GM19239 (cell line): ENCODE measurements at places on chromosomes 7 and 10.

DNA sequence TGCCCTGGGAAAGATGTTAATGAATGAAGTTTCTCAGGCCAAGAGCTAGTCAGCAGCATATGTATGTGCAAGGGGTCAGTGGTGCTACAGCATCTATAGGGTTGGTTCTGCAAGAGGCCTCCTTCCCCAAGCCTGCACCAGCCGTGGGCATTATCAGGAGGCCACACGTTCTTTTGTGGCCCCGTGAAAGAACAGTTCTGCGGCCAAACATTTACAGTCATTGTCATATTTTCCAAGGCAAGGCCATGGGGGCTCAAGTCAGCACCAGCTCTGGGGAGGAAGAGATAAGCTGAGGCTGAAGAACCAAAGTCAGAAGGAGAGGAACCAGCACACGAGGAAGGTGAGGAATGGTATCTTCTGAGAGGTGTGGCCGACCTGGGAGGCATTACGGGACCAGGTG is 54.4 kb upstream of the TMEM72 start:
- DNase-seq, result no peak

- no peak for DNase-seq
Observed at GRCh38 chr10:61283481-61284221, 169.5 kb downstream of the TMEM26 start.

- no peak for DNase-seq
Observed at GRCh38 chr10:128149267-128150014, 23.2 kb upstream of the MKI67 start.

DNA sequence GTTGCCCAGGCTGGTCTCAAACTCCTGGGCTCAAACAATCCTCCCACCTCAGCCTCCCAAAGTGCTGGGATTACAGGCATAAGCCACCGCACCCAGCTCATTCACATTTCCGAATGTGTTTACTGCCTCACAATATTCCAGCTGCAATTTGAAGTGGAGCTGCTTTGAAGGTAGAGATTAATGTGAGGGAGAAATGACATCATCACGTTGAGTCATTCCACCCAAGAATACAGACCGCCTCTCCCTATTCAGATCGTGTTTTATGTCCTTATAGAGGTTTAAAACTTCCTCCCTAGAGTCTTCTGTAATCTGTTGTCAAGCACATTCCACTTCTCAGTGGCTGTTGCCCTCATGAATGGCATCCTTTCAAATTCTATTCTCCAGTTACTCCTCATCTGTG is 100.4 kb upstream of the PDGFA start:
- DNase-seq, result no peak

- DNase-seq, result no peak
Observed at GRCh38 chr10:98086837-98087708, 47.4 kb upstream of the R3HCC1L start.

GRCh38 chr7:156000601-156001396 is 188.5 kb upstream of the SHH start:
- DNase-seq, result no peak

- DNase-seq, result no peak
Observed at GRCh38 chr10:93245779-93246178, 172.1 kb downstream of the CYP26A1 start.

DNA sequence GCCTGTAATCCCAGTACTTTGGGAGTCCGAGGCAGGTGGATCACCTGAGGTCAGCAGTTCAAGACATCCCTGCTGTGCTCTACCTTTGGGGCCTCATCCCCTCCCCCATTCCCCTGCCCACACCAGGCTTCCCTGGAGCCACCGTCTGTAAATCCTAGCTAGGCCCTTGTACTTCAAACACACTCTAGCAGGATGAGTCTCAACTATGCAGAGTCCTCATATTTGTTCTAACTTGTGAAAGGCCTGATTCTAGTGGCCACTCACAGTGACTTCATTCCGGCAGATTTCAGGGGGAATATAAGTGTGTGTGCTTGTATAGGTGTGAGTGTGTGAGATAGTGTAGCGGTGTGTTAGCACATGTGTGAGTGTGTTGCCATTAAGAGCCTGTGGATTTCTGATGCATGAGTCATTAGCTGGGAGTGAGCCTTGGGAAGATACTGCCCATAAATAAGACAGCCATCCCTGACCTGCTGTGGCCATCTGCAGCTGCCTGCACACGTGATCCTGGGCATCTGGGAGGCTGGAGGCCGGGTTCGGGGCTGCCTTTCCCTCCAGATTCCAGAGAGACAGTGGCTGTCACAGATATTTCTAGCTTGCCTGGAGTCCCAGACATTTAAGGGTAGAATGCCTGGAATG is 1.7 kb upstream of the NEURL1 start:
- no peak for DNase-seq

DNA sequence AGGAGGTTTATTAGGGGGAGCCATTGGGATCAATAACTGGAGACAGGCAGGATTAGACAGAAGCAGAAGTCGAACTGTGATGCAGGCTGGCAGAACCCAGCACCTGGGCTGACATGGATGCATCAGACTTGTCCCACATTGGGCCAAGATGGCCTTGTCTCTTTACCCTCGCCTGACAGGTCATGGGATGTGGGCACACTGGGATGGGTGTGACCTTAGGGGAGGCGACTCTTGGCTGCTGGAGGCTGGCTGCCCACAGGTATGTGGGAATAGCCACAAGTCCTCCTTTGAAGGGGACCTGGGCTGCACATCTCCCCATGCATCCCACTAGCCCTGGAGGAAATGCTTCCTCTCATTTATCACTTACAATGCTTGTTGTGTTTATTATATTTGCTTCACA is 17.3 kb downstream of the NFE2L3 start:
- no peak for DNase-seq

DNA sequence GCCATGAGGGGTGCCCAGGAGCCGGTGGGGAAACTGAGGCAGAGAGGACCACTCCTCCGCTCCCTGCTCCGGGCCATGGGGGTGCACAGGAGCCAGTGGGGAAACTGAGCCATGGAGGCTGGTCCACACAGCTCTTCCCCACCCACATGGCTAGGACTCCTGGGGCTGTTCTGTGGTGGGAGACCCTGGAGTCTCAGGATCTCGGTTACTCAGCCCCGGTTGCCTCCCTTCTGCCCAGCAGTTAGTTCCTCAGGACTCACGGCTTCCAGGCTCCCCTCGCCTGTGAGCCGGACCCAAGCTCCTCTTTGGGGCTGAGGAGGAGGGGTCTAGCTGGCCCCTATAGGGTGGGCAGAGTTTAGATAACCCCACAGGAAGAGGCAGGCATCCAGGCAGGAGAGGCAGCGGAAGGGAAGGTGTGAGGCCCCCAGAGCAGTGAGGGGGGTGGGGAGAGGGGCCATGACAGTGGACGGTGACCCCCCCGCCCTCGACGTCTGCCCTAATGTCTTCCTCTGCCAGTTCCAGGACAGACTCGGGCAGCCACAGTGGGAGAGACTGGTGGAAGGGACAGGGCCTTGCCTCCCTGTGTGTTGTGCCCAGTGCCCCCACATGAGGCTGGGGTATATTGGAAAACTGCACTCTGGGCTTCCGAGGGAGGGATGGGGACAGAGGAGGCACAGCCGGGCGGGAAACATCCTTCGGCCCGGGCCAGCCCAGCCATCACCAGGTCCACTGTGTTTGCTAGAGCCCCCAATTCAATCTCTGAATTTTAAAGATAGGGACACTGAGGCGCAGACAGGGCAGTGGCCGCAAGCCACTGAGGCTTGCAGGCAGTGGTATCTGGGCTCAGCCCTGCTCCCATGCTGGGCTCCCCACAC is 4.3 kb downstream of the ELFN1 start:
- DNase-seq, result no peak

- no peak for DNase-seq
Observed at GRCh38 chr10:131897297-131897899, 3.4 kb upstream of the PPP2R2D start.

DNA sequence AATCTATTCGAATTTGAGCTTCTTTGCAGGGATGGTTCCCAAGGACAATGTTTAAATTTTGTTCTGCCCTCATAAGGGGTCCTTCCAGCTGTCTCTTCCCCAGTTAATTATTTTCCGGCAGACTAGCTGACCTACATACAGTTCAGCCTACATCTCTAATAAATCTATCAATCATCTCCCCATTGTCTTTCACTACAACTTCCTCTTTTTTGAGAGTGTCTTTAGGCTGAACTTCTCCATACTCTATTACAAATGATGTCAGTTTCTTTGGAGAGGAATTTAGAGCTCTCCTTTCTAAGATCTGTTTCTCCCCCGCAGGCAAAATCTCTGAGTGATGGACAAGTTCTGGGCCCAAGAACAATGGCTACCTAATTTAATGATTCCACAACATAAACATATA is 122.2 kb downstream of the PCLO start:
- no peak for DNase-seq

DNA sequence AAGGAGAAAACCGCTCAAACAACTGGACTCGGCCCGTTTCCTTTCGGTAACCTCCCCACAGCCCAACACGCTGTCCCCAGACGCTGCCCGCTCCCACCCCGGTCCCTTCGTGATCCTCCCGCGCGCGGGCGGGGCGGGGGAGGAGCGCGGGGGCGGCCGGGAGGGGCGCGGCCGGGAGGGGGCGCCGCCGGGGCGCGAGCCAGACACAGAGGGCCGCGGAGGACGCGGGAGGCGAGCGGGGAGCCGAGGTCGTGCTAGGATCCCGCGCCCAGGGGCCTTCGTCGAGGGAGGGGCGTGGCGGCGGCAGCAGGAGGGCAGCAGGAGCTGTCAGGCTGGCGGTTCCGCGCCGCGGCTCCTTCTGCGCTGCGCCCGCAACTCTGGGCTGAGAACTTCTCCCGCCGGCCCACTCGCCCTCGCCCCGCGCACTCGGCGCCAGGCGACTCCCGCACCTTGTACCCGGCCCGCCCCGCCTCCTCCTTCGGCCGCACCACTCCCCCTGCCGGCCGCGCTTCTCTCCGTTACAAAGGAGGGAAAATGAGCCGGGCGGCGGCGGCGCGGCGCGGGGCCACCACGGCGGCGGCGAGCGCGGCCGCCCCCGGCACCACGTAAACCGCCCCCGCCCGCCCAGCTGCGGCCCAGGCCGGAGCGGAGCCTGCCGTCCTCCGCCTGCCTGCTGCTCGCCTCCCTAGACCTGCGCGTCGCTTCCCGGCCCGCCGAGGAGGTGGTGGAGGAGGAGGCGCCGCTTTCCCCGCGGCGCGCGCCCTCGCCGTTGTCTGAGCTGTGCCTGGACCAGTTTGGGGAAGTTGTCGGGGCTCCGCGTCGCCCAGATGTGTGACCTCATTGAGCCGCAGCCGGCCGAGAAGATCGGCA is at the start of gene CDK14:
Gene CDK14 (plus strand): TSS at position 521 of the 870 bp plus-strand sequence. CDS start 307 bp downstream, at position 828.
- DNase-seq, result peak; percentile 78

GRCh38 chr7:96331233-96331632 is 9.3 kb upstream of the SLC25A13 start:
- DNase-seq, result no peak

GRCh38 chr10:93541402-93542357 is 24.8 kb upstream of the FFAR4 start:
- no peak for DNase-seq

GRCh38 chr7:46589286-46589685 is 668.2 kb upstream of the IGFBP3 start:
- DNase-seq, result no peak

GRCh38 chr10:84211566-84211965 is 13.8 kb downstream of the LRIT2 start:
- DNase-seq, result no peak

- no peak for DNase-seq
Observed at GRCh38 chr10:63265683-63266235, 132.6 kb downstream of the NRBF2 start.

DNA sequence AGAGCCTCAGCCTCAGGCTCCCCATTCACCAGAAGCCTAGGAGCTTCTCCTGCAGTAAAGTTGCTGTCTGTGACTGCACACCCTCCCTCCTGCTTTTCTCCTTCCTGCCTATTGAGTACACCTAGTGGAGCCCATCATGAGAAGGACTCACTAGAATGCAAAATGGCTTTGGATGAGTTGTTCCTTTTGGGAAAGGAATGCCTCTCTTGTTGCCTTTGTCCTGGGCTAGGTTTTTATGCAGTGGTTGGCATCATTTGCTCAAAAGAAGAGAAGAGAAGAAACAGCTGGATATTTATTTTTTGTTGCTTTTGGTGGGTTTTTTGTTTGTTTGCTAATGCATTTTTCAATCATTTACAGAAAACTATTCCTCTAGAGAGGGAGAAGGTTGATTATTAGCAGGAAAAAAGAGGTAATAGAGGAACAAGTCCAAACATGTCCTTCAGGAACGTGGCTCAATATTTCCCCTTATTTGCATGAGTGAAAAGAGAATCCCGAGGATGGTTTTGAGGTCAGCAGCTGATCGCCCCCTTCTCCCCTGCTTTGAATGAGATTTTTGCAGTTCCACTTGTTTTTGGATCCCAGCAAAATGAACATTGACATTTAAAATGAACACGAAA is 369.9 kb upstream of the NRP1 start:
- no peak for DNase-seq

GRCh38 chr7:135978624-135979023 is 1.5 kb upstream of the MTPN start:
- DNase-seq, result no peak

DNA sequence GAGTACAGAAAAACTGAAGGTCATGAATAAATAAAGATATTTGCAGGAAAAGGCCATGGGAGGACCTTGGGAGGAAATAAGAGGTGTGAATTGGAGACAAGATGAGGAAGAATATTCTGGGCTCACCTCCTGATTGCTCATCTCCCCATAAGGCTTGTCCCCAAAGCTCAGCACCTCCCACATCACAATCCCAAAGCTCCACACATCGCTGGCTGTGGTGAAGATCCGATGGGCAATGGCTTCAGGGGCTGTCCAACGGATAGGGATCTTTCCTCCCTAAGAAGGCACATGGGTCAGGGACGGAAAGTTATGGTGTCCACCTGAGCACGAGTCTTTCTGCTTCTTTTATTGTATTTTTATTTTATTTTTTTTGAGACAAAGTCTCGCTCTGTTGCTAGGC is 12.9 kb downstream of the ZYX start:
- DNase-seq, result no peak

DNA sequence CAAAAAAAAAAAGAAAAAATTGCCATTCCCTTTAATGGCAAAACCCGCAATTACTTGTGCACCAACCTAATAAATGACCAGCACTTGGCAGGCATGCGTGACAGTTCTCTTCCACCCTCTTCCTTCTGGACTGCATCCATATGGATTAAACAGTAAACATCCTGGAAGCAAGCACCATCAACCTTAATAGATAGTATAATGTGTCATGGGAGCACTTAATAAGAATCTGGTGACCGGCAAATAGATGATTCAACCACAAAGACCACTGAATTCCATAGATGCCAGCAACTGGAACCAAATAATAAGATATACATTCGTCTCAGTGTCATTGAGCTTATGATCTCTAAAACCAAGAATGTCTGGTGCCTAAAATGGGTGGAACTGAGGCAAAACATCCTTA is 610.2 kb downstream of the CALN1 start:
- no peak for DNase-seq

DNA sequence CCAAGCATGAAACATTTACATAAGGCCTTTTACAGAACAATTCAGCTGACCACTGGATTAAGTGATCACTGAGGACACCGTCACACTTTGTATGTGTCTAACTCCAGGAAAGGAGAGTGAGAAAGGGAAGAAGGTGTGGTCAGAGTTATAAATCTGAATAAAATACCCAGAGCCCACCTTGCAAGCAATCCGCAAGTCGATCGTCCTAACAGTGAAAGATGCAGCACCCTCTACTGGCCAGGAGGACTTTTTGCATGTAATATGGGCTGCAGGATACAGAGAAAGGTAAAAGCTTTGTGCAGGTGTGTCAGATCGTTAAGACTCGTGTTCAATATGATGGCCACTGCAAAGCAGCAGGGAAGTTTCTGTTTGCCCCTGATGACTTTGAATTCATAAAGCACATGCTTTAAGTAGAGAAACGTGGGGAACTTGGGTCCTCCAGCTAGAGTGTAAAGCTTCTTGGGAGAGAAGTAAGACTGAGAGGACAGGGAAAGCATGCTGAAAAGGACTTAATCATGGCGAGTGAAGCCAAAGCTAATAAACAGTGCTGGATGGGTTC is 68.5 kb upstream of the BMPER start:
- DNase-seq, result no peak

GRCh38 chr10:44379907-44380306 is 5.0 kb downstream of the CXCL12 start:
- no peak for DNase-seq
